ENCODE measurements at places on chromosomes 16 and 17. TPM values are rescaled to one million over a fixed set of nuclear protein-coding genes. Genes with fewer than 3 reads are reported as not detected.

Gene CYGB
- 3.3 TPM for total RNA-seq

Gene KRT34
- not detected for total RNA-seq

Gene ATF7IP2
- total RNA-seq = 25.0 TPM

Gene NPB
- 0.74 TPM for total RNA-seq

Gene ACSM2A
- not detected for total RNA-seq

Gene TOP2A
- total RNA-seq = 133 TPM

Gene MT1E
- not detected for total RNA-seq

Gene TSPAN10
- total RNA-seq = 66.8 TPM

Gene LITAFD
- total RNA-seq = not detected

Gene DLX4
- total RNA-seq = 23.7 TPM

Gene CDH1
- total RNA-seq = 1.9 TPM

Gene YWHAE
- total RNA-seq = 311 TPM

Gene SLC47A2
- not detected for total RNA-seq

Gene MSL1
- 67.9 TPM for total RNA-seq

Gene CLEC19A
- total RNA-seq = not detected

Gene CHD9NB
- total RNA-seq = 58.1 TPM

Gene CCL2
- not detected for total RNA-seq

Gene GPR139
- total RNA-seq = not detected

Gene TBX2
- 11.4 TPM for total RNA-seq

Gene MCRIP2
- total RNA-seq = 65.4 TPM

Gene CIAO2B
- 172 TPM for total RNA-seq

Gene ZG16
- not detected for total RNA-seq

Gene SDK2
- total RNA-seq = 0.10 TPM

Gene CCDC40
- 13.7 TPM for total RNA-seq

Gene PRSS36
- 0.06 TPM for total RNA-seq

Gene TNFRSF13B
- not detected for total RNA-seq

Data from G401 (cell line).